ENCODE measurements at places on chromosomes 16 and 17.

DNA sequence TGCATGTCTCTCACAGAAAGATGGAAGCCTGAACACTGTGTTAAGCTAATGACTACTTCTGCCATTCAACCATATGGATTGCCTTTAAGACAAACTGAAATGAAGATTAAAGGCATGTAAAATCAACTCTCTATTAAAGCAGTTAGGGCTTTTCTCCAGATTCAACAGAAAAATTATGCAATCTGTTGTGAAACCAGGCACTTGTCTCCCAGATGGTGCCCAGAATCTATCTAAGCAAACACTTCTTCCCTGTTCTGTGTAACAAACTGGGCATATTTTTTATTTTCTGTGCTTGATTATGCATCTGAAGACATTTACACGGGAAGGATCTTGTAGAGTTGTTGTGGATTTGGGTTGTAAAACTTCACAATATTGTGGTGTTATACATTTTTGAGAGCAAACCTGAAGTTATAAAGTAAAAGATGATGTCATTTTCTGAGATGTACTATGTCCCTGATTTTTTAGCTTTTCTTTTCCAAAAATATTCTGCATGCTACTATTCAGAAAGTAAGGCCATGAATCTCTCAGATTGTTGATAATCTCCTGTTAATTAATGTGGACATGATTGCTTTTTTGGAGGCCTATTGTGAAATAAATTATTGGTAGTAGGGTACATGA is 1550.3 kb downstream of the CDH8 start:
- DNase-seq, result no peak

DNA sequence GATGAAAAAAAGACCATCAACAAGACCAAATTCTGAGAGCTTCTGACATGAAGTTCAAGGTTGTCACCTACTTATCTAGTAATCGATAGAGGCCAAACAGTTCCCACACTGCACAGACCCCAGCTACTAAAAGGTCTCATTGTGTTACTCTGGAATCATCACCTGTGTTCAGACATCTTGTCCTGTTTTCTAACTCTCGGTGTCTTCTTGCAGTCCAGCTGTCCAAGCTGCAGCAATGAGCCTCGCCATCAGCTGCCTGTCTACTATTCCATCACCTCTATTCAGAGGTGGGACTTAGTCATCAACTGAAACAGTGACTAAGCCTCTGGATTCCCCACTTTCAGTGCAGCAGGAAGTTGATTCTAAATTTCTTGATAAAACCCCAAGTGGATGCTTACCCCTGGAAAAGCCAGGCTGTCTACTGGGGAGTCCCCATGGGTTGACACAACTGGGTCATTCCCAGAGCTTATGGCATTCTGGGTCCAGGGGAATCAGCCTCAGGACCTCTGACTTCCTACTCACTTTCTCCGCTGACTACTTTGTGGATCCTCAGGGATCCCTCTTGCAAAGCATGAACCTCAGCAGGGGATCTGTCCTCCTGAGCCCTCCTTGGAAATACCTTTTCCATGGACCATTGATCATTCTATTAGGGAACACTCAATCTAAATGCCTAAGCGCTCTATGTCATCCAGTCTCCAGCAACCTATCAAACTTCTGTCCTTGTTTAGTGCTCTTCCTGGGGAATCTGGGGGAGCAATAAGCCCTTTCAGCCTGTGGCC is 46.5 kb downstream of the HNF1B start:
- DNase-seq, result no peak

GRCh38 chr16:69589434-69590269 is 23.9 kb downstream of the NFAT5 start:
- DNase-seq, result no peak

DNA sequence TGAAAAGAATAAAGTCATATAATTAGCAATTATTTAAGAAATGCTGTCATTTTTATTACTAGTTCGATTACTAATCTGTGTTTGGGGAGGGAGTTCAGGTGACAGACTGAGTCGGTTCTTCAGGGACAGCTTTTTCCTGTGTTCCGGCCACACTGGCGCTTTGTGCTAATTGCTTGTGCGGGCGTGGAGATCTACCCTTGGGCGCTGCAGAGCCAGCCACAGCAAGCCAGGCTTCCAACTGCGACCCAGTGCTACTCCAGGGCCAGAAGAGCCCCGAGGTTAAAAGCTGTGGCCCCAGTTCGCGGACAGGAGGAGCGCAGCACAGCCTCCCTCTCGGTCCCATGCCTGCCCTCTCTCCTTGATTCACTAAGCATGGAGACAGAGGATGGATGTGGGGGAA is 6.5 kb upstream of the OR2C1 start:
- DNase-seq, result no peak

DNA sequence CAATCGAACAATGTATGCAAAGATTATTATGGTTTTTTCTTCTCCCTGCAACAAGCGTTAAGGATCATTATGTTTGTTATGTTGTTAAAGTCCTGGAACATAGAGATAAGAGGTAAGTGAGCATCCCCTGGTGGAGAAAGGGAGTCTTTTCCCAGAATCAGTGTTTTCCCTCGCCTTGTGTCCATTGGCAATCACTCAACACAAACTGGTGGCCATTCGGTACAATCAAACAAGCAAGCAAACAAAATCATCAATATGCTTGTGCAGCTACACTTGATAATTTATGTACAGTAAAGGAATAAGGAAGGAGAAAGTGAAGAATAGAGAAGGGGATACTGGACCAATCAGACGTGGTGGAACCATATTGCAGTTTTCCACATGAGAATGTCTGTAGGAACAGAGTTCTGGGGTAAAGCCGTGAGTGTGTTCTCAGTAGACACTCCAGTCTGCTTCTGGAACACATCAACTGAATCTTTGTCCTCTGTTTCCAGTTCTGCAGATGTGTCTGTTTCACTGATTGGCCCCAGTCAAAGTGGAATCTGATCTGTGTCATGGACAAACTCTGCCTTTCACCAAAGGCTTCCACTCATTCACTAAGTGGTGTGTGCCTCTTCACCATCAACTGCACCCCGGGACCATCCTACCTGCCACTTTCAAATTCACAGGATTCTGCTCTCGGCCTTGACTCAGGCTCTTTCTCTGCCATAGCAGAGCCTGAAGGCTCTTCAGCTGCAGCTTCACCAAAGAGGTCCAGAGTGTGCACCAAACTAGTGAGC is 169.5 kb downstream of the AHSP start:
- DNase-seq, result no peak

DNA sequence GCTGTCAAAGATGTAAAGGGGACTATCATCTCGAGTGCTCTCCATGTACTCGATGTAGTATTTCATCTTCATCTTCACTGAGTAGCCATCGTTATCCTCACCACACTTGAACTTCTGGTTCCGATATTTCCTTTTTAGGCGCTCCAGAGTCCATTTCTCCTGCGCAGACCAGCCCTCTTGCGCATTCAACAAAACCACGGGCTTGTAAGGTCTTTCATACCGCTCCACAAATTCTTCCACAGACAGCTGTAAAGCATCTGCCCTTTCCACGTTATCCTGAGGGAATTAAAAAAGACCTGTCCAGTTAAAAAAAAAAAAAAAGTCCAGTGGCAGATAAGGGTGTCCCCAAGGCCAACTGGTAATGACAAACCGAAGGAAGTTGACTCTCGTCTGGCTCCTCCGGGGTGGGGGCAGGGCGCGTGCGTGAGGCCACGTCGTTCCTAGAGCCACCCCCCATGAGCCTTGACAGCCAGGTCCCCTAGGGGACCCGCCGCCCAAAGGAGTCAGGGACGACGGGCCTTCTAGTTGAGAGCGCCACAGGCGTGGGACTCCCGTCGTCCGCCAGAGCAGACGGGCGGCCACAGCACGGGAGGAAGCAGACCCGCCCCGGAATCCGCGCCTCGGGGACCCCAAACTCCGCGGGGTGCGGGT is 701 bp downstream of the JMJD6 start:
- DNase-seq, result peak; percentile 43

GRCh38 chr16:23901178-23902033 is 65.6 kb downstream of the PRKCB start:
- DNase-seq, result no peak

- DNase-seq, result no peak
Measured at GRCh38 chr16:75112734-75113491, 3.7 kb downstream of the LDHD start.

- DNase-seq, result no peak
Measured at GRCh38 chr16:15459791-15460190, 25.4 kb downstream of the BMERB1 start.

DNA sequence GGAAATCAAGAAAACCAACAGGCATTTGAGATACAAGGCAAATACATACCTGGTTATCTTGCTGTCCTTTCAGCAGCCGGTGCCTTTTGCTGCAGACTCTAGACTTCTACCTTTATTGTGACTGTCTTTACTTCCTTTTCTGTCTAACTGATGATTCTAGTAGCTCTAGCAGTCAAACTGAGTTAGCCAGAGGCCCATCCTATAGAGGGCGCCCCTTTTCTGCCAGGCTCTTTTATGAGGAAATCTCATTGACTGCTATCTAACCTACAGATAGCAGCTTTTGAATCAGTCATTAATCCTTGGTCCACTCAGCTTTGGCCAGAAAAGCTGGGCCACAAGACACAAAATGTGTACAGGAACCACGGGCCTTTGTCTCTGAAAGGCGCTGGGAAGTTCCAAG is 87.5 kb upstream of the WSB1 start:
- DNase-seq, result no peak

- no peak for DNase-seq
Measured at GRCh38 chr17:69761011-69761410, 314.0 kb upstream of the KCNJ16 start.

GRCh38 chr16:25014500-25015147 is 545 bp downstream of the ARHGAP17 start:
- DNase-seq, result peak; percentile 5

DNA sequence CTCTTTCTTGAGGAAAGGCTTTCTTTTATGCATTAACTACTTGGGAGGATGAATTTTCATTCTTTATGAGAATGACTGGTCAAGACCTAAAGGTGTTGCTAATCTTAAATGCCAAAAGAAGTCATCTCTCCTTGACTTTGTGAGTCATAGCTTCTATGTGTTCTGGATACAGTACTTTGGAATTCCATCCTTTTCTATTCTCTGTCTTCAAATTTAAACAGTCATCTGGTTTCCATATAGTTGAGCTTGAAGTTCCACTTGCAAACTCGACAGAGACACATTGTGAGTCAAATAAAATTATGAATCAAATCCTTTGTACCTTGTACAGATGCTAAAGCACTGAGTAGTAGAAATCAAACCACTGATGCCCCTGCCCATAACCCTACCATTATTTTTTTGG is 271.9 kb upstream of the PMFBP1 start:
- no peak for DNase-seq

- no peak for DNase-seq
Measured at GRCh38 chr17:14813649-14814370, 451.3 kb downstream of the PMP22 start.

DNA sequence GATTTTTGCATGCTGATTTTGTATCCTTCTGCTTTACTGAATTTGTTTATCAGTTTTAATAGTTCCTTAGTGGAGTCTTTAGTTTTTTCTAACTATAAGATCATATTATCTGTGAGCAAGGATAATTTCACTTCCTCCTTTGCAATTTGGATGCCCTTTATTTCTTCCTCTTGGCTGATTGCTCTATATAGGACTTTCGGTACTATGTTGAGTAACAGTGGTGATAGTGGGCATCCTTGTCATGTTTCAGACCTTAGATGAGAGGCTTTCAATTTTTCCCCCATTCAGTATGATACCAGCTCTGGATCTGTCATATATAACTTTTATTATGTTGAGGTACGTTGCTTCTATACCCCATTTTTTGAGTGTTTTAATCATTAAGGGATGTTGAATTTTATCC is 224.5 kb upstream of the CNTNAP4 start:
- DNase-seq, result no peak

DNA sequence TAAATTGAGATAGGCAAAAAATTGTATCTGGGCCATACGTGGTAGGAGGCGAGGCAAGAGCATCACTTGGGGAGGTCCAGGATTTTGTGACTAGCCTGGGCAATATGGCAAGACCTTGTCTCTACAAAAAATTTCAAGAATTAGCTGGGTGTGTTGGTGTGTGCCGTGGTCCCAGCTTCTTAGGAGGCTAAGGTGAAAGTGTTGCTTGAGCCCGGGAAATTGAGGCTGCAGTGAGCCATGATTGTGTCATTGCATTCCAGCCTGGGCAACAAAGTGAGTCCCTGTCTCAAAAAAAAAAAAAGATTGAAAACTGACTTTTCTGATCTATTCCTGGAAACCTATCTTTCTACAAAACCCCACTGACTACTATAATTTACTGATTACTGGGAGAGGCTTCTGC is 26.7 kb downstream of the CDK12 start:
- no peak for DNase-seq

DNA sequence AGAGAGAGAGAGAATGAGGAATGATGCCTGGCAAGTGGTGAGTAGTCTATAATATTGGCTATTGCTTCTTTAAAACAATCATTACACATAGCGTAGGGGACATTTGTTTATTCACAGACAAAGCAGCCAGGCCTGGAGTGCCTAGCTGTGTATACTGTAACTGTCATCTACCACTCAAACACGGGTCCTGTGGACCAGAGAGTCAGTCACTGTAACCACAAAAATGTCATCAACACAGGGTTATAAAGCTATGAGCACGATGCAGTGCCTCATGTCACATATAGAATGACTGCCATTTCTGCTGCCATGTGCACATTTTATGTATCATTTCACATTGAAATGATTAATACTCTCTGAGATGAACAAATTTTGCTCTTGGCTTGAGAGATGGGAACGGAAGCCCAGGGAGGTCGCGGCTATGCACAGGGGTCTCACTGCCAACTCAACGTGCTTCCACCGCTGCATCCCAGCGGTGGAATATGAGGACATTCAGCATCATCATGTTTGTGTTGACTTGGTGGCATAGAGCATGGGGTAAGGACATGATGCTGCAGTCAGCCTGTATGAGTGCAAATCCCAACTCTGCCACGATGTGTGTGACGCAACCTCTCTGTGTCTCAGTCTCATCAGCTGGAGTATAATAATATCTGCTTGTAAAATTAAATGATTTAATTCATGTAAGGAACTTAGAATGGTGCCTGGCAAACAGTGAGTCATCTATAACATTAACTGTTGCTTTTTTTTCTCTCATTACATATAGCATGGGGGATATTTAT is 3.3 kb downstream of the MT1H start:
- no peak for DNase-seq

DNA sequence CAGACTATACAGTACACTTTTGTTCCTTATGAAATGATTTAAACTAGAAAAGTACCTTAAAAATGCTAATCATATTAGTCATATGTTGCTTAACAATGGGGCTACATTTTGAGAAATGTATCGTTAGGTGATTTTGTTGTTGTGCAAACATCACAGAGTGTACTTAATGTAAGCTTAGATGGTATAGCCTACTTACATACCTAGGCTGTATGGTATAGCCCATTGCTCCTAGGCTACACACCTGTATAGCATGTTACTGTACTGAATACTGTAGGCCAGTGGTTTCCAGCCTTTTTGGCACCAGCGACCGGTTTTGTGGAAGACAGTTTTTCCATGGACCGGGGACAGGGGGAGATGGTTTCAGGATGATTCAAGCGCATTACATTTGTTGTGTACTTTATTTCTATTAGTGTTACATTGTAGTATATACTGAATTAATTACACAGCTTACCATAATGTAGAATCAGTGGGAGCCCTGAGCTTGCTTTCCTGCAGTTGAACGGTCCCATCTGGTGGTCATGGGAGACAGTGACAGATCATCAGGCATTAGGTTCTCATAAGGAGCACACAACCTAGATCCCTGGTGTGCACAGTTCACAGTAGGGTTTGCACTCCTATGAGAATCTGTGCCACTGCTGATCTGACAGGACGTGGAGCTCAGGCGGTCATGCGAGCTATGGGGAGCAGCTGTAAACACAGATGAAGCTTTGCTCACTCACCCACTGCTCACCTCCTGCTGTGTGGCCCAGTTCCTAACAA is 35.0 kb upstream of the MRC2 start:
- DNase-seq, result no peak

Data from stimulated activated CD8-positive, alpha-beta memory T cell treated with anti-CD3 and anti-CD28 coated beads, Interleukin-15, amount 100 ng/mL, for 24 hours (primary cell).